Kidney glomerular epithelial cell (primary cell): ENCODE measurements at places on chromosomes 16 and 17.

DNA sequence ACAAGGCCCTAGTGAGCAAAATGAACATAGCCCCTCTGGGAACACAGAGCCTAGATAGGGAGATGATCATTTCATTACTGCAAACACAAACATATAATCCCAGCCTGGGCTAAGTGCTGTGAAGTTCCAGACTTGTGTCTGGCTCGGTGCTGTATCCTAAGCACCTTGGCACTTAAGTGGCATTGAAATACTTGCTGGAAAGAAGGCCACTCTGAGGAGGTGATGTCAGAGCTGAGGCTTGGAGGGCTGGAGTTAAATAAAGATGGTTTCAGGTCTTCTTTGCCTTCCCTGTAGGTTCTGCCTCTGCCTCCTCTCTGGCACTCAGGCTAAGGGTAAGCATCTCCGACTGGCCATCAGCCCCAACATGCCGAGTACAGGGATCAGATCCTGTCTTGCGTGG is 2.4 kb upstream of the CACNA1G start:
- no peak for DNase-seq

DNA sequence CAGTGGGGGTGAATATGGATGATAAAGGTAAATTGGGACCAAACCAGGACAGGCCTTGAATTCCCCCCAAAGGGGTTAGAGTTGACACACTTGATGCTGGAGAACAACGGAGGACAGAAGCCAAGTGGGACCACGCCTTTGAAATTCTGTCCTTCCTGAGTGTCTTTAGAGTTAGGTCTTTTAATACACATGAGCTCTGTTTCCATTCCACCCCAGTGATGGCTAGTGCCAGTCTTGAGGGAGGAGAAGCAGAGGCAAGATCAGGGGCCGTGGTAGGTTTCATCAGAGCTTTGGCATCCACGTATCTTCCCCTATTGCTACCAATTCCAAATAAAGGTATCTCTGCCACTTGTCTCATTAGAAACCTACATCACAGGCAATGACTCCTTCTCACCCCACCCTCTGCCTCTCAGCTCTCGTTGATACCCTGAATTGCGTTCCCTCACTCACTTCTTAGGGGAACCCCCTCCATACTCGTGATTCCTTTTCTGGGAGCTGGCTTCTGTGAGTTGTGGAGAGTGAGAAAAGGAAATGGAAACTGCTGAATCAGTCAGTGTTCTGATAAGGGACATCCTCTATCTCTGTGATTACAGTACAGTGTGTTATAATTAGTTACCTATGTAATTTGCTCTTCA is 2.4 kb upstream of the CCL3L1 start:
- no peak for DNase-seq

DNA sequence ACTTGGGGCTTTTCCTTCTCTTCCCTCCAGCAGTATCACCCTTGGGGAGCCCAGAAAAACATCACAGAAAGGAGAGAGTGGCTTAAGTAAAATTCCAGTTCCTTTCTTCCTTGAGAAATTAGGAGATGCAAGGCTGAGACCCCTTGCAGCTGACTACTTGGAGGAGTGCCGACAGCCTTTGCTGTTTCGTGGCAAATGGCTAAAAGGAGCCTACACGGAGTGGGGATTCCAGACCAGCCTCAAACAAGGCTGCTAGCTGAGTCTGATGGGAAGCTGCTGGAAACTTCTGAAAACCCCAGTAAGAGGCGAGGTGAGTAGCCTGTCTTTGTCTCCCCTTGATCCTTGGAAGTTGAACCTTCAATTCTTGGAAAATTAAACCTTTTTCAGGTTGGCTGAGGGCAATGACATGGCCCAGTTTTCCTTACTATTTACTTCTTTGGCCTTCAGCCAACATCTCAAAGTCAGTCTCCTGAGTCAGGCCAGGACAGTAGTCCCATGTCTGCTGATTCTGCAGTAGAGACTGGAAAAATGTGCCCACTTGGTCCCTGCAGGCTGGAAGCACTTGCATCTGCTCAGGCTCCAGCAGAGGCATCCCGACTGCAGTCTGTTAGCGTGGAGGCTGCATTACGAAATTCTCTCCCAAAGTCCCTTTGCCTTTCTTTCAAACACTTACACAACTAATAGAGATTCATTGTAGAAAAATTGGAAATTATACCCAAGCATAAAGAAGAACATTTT is 23.4 kb downstream of the SMIM36 start:
- DNase-seq, result no peak

DNA sequence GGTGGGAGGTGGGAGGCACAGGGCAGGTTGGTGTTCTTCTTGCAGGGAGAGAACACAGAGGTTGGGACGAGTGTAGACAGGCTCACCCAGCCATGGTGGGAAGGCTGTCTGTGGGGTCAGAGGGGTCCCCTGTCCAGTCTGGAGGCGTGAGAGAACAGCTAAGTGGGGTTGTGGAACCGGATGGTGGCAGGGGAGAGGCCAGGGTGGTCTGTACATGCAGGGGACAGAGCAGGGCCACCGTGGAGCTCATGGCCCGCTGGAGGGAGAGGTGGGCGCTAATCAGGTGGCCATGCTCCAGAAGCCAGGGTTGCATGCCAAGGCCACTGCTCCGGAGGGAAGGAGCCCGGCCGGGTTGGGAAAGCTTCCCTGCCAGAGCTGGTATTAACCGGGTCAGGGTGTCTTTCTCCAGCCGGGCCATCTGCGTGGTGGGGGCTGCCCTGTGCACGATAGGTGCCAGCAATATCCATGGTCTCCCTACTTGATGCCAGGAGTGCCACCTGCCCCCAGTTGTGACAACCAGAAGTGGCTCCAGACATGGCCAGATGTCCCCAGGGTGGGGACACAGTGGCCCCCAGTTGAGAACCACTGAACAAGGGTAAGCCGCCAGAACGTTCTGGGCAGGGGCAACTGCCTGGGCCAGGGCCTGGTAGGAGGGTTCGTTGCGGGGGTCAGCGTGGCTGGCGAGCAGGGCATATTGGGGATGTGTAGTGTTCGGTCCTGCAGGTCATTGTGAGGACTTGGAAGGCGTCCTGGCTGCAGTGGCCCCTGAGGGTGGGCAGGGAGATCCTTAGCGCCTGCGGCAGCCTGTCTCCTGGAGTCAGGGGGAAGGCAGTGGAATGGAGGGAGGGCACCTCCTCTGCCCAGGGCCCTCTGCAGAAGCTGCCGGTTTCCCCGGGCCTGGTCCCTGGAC is 5.1 kb downstream of the SNN start:
- DNase-seq, result no peak

DNA sequence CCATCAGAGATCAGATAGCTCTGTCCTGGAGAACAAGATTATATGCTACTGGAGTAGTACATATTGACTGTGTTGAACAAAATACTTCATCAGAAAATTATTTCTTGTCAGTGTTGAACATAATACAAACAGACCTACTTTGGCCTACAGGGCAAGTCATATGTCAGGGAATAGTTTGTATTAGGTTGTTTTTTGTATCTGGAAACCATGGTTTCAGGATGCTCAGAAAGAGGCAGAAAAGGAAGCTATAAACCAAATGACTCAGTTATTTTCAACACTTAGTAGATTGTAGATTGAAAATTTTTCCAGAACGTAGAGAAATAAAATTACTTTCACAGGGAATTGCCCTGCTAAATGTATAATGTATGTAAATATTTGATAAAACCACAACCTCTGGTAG is 198.4 kb downstream of the CYB561 start:
- no peak for DNase-seq

GRCh38 chr17:55722016-55722736 is 488 bp downstream of the TMEM100 start:
- peak; percentile 17 for DNase-seq

DNA sequence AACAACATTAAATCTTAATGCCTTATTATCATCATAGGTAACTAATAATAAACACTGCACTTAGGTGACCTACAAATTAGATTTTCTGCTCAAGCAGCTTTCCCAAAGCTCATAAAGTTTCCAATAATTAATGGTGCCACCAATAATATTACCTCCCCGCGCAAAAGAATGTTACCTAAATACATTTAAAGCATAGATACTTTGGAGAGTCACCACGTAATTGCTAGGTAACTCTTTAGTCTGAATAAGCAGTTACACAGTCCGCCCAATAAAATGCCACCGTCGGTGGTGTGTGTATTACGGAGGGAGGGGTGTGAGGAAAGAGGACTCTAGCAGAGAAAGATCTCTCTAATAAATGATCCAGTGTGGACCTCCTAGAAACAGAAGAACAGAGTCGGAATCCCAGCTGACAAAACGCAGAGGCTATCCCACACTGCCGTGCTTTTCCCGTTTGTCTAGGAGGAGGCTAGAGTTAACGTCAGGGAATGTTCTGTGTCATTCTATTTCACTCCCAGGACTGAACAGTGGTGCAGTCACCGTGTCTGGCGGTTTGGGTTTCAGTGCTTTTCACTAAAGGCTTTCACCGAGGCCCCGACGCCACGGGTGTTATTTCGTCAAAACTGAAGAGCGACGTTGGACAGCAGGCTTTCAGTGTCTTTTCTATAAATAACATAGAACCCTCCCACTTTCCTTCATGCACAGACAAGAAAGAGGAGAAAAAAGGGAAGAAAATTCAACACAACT is 630 bp downstream of the RNFT1 start:
- peak; percentile 55 for DNase-seq

DNA sequence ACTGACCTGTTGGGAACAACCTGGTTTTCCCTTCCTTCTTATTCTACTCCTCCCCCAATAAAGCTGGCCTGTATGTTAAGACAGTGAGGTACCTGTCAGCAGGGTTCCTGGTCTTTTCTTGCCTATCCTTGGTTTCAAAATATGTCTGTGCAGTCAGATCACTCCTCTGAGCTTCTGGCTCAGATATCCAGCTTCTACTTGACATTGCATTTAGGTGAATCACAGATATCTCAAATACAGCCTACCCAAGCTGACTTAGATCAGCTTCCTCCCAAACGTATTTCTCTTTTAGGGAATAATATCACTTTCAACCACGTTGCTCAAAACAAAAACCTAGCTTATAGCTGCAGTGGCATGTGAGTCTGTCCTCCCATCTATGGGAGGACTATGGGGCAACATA is 48.7 kb downstream of the TEX14 start:
- peak; percentile 53 for DNase-seq

DNA sequence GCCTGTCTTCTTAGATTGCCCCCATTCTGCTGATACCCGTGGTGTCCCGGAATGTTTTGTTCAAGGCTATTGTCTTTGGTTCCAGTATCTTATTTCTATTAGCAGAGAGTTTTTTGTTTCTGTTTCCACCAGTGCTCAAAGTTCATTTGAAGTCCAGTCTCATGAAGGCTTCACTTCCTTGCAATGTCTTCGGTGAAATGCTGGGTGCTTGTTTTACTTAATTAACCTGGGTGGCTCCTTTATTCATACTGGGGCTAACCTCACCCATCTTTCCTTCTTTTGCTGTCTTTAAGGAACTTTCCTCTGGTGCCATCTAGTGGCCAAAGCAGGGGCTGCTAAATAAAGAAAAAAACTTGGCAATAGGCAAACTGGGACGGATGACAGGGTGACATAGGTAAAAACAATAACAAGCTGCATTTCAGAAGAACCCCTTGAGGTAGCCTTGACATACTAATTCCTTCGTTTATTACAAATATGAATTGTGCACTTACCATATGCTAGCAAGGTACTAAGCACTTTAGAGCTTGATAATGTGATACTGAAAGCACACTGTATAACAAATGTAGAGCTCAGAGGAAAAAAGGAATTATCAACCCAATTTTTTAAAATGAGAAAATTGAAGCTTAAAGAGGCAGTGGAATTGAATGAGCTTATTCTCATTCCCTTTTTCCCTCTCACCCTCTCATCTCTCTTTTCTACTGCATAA is 2.8 kb upstream of the SMIM36 start:
- peak; percentile 35 for DNase-seq

DNA sequence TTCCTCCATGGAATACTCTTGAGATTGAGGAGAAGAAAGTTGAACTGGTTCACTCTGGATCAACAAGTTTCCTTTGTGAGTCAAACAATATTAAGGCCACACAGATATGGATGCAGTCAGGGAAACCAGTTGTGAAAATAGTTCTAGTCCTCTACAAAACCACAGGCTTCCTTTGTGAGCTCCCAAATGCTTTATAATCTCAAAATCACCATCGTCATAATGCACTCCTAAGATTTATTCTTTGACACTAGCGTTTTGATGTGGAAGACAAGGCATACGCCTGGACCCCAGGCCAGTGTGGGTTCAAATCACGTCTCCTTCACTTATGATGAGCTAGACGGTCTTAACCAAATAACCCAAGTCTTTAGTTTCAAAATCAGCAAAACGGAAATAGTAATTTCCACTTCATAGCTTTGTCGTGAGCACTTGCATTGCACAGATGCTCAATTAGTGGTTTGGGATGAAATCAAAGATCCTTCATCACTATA is 142.6 kb downstream of the STX8 start:
- no peak for DNase-seq

DNA sequence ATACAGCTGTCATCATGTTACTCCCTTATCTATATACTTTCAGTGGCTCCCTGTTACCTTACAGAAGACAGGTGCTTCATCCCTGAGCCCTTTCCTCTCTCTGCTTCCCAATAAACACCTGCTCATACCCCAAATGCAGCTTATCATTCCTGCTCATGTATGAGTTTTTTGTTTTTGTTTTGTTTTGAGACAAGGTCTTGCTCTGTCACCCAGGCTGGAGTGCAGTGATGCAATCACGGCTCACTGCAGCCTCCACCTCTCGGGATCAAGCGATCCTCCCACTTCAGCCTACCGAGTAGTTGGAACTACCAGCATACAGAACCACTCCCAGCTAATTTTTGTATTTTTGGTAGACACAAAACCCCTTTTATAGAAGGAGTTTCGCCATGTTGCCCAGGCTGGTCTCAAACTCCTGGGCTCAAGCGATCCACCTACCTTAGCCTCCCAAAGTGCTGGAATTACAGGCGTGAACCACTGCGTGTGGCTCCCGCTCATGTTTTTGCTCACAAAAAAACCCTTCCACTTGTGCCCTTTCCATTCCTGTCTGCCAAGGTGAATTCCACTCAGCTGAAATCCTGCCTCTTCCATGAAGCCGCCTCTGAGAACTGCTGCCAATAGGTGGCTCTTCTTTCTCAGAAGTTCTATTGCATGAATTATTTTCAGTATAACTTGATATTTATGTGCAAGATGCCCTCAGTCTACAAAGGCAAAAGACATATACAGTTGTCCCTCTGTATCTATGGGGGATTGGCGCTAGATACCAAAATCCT is 7.9 kb upstream of the RNF157 start:
- no peak for DNase-seq

GRCh38 chr17:36665417-36665816 is 64.0 kb downstream of the MRM1 start:
- no peak for DNase-seq
